ENCODE measurements at places on chromosomes 16 and 17.

DNA sequence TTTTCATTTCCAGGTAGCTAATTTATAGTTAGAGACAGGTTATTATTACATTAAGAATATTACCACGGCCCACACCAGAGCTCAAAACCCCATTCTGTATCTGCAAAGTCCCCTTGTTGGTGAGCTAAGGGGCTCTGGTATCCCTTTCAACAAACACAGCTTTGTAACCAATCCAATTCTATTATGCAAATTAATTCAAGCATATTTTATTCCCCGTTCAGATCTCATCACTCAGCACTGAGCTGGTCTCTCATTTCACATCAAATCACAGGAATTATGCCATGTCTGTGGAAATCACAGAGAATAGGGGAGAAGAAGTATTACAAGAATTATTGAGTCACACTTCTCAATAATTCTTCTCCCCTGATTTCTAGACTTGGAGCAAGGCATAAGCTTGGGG, 111.7 kb downstream of the CDH11 start:
- DNase-seq, result no peak

DNA sequence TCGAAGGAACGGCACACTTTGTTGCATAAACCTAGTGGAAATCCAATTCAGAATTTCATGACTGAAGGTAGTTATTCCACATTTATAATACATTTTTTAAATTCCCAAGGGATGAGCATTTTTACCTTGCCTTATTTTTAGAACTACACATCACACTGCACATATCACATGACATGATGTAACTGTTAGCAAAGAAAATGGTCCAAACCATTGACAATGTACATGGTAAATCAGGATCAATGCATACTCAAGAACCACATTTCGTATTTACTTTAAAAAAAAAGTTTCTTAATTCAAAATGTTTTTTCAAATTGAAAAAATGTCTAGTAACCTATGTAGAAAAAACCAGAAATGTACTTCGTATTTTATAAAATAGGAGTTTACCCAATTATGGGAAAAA, 2.5 kb downstream of the KANSL1 start:
- no peak for DNase-seq

GRCh38 chr17:1769822-1770477, 8.1 kb downstream of the SERPINF1 start:
- DNase-seq, result no peak

DNA sequence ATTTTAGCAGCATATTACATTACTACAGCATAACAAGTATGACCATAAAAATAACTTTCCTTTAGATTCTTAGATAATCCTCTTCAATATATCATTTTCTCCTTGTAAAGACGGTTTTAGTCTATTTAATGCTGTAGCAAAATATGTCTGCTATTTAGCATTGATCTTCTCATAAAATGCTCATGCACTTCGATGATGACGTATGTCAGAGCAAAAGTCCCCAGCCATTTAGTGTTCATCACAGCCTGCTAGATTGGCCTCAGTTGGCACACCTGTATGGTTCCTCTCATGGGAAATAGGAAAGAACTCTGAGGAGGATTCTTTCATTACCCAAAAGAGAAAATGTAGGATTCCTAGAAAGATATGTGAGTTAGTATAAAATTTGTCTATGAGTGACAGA, 232.2 kb downstream of the MAP2K6 start:
- DNase-seq, result no peak

DNA sequence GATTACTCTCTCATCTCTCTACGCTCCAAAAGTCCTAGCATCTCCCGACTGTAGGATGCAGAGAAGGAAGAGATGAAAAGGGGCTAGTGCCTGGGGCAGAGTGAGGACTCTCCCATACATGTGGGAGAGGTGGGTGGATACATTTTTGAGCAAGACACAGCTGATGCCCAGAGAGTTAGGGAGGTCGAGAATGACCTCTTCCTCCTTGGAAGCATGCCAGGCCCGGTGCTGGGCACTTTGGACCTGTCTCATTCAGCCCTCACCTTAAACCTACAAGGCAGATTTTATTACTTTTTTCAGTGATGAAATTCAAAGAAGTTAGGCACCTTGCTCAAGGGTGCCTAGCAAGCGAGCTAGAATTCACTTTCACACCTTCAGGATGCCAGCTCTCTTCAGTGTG, 38.2 kb downstream of the WSCD1 start:
- no peak for DNase-seq

DNA sequence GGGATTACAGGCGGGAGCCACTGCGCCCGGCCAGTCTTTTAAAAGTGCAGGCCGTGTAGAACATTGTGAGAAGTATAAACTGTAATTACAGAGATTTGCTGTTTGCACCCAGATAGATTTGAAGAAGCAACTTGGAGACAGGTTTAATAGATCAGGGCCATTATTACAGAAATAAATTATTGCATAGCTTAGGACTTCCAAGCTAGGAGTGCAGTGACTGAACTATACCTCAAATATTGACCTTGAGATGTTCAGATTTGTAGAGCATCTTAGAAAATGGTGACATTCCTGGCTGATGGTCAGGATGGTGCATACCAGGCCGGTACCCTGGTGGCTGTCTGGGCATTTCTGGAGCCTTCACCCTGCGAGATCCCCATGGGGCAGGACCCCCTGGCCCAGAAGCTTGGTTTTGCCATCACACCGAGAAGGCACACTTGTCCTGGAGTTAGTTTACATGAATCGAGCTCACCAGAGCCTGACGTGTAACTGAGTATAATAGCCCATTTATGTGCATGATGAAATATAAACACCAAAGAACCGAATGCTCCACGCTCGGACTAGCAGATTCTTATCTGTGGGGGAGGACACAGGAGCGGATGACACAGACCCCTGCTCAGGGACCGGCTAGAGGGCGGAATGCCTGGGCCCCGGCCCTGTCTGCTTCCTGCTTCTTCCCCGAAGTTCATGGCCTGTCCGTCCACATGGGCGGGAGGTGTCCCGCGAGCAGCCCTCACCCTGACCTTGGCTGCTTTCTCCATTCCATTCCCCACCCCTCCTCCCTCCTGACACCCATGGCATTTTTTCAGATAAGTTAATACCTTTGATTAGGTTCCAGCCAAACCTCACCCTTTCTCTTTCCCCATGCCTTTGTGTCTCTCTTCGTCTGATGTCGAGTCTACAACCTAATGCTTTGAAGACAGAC, 32.1 kb downstream of the CCDC40 start:
- no peak for DNase-seq

GRCh38 chr16:78957317-78958100, 643.0 kb downstream of the MAF start:
- DNase-seq, result no peak

DNA sequence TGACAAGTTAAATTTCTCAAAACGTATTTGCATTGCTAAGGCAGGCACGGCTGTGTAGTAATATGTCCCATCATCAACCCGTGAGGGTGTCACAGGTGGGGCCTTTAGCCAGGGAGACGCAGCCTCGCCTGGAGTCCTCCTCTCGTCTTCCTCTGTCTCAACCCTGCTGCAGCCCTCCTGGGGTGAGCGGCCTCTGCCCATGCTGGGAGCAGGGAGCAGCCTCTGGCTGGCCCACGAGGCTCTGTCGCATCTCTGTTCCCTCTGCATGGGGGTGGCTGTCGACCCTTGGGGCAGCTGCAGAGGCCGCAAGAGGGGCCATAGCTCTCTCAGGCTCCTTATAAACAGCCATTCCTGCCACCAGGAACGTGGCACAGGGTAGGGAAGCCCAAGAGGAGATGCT, 806 bp upstream of the SMIM5 start:
- no peak for DNase-seq

DNA sequence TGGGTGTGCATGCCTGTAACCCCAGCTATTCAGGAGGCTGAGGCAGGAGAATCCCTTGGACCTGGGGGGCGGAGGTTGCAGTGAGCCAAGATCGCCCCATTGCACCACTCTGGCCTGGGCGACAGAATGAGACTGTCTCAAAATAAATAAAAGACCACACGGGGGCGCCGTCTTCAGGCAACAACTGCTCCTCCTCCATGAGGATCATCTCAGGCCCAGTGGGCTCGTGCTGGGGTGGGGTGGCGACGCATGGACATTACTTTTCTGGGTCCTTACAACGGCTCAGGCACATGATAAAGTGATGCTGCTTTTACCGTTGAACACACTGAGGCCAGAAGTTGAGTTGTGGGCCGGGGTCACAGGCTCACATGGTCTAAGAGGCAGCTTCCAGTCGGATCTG, 56.2 kb downstream of the PRMT7 start:
- no peak for DNase-seq

DNA sequence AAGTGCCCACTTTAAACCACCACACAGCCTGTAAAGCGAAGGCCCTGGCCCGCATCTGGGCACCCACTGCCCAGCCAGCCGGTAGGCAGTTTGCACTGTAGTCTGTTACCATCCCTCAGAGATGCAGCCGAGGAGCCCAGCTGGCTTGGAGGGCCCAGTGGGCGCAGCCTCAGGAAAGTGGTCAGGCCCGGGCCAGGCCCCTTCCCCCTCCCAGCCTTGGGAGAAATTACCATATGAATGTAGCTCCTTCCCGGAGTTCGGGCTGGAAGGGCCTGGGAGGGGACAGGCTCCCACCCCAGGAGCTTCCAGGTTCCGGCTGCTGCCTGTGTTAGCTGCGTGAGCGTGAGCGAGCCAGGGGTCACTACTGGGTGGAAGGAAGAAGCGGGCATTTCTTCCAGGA, 325.4 kb downstream of the SEC14L1 start:
- DNase-seq, result no peak

DNA sequence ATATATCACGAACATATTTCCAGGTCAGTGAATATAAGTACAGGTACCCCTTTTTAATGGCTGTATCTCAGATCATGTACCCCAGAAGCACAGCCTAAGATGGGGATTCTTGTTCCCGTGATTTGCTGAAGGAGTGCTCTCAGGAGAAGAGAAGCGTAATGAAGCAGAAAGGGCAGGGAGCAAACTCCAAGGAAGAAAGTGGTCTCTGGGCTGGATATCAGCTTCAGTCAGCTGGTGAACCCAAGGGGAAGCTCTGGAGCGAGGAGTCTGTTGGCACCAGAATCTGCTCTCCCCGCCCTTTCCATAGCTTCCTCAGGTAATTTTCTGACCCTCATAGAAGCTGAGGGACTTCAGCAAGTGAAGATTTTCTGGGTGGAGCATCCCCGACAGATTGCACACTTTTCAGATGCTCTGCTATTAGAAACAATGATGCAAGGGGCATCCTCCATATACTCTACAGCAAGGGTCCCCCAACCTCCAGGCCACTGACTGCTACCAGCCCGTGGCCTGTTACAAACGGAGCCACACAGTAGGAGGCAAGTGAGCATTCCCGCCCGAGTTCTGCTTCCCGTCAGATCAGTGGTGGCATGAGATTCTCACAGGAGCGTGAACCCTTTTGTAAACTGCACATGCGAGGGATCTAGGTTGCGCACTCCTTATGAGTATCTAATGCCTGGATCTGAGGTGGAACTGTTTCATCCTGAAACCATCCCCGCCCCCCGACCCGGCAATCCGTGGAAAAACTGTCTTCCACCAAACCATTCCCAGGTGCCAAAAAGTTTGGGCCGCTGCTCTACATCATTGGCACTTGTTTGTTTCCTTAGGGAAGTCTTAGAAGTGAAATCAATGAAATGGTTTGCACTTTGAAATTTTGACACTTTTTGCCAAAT, 4.4 kb downstream of the FAHD1 start:
- DNase-seq, result no peak

DNA sequence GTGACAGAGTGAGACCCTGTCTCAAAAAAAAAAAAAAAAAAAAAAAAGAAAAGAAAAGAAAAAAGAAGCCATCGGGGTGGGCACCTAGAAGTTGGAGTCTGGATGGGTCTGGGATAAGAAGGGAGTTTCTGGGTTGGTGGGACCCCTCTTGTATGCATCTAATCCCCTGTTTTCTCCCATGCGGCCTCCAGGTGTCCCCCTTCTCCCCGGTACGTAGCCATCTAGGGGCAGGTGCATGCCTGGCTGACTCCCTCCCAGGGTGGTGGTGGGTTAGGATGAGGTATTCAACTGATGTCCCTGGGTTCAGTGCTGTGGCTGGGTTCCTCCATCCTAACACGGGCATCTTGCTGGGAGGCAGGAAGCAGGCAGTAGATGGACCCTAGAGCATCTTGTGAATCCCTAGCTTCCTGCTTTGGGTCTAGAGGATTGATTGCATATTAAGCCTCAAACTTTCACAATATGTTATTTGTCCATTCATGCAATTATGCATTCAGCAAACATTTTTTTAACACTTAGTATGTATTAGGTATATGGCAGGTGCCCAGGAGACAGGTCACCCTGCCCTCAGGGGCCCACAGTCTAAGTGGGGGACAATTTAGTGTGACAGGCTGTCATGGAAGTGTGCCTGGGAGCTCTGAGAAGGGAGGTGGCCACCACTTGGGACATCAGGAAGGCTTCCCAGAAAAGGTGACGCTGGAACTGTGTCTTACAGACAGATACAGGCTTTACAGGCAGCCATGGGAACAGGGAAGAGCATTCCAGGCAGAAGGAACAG, 13.1 kb downstream of the FMNL1 start:
- no peak for DNase-seq

- DNase-seq, result no peak
Measured at GRCh38 chr17:80277751-80278671, 17.4 kb downstream of the RNF213 start.

- no peak for DNase-seq
Measured at GRCh38 chr16:10921536-10922327, 20.5 kb downstream of the DEXI start.

DNA sequence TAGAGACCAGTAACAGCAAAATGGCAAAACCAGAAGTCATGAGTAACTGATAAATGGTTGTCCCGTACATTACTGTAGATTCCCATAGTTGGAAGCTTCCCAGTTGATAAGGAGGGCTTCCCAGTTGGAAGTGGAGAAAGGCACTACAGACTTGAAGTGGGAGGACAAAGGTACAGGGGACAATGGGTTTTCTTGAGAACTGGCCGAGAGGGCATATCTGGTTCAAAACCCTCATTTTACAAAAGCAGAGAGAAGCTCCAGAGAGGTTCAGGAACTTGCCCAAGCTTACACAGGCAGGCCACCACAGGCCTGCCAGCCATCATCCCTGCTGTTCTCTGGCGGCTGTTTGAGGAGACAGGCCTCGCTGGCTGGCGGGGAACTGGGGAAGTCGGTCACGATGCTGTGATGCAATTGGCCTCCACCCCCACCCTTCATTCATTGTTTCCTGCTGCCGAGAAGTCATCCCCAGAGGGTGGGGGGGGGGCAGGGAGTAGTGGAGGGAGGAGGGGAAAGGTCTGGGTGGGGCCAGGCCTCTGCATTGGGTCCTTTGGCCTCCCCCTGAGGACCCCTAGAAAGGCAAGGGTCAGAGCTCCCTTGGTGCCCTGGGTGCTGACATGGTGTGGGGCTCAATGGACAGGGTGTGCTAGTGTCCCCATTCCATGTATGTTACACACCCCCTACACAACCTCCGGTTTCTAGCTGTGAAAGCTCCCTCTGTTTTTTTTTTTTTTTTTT, 3.0 kb downstream of the UBALD2 start:
- peak; percentile 38 for DNase-seq

Measured in stimulated activated CD8-positive, alpha-beta memory T cell treated with anti-CD3 and anti-CD28 coated beads, Interleukin-2, amount 100 ng/mL, for 1 hour (primary cell).